ENCODE measurements at places on chromosomes 13 and 19.

DNA sequence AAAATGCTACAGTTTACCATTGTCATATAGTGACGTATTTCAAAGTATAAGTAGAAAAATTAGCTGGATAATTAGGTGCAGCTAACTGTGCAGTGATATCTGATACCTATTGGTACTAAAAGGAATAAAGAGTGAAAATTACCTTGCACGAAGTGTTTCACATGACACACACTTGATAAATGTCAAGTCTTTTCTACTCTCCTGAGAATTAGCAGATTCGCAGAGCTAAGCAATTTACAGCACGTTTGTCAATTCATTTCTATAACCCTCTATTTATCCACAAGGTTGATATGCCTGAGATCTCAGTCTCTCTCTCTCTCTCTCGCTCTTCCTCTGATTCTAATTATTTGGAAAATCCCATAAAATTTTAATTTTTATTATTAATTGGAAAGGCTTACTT lies 1109.0 kb downstream of the EFNB2 start:
- DNase-seq = no peak

GRCh38 chr13:25948910-25949309 lies 102.9 kb downstream of the SHISA2 start:
- no peak for DNase-seq

- DNase-seq = no peak
Observed at GRCh38 chr19:16876904-16877361, 11.9 kb upstream of the F2RL3 start.

DNA sequence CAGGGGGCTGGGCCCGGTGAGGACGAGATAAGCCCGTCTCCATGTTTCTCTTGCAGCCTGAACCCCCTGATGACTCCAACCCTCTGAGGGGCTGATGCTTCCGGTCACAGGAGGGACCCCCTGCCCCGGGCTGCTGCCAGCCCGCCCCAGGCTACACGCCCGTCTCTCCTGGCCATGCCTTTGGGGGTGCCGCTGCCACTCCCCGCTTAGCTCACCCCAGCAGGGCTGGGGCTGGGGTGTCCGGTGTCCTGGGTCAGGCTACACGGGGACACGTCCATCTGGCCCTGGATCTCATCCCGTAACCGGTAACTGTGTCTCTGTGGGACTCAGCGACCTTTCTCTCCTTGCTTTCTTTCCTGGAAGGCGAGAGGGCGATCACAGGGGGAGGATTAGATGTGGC lies 40.8 kb downstream of the GADD45B start:
- DNase-seq = no peak

GRCh38 chr13:112695121-112695520 lies 5.3 kb downstream of the ATP11A start:
- DNase-seq = no peak

DNA sequence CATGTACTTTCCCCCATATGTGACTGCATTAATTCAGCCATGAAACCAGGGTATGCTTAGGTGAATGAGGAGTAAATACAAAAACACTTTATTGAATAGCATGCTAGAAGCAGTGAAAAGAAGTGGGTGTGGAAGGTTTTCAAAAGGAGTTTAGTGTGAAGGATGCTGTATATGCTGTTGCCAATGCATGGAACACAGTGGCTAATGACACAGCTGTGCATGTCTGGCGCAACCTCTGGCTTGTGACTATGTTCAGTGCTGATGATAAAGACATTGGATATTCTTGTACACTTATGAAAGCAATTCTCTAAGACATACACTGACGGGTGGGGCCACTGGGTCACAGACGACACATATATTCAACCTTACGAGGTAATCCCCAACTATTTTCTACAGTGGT lies 55.2 kb downstream of the SOX21 start:
- DNase-seq = no peak

All from D341Med (cell line).